ENCODE measurements at places on chromosomes 2 and 18.

- no peak for DNase-seq
These were observed 239.4 kb downstream of the CDH7 start for GRCh38 chr18:65990174-65990690.

DNA sequence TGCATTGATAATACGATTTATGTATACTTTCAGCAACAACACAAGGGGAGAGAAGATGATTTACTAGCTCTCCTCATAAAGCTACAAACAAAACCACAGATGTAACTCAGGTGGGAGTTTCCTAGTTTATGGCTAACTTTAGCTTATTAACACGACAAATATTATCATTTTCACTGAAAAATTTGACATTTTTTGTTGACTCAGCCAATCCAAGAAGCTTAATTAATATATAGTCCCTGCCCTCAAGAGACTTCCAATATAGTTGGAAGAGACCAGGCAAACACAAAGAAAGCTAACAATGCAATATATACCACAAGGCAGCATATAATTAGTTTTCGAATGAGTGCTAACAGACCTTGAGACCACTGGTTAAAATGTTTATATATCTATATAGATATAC, 775 bp downstream of the WDR12 start:
- no peak for DNase-seq

- DNase-seq, result no peak
These were observed 81.4 kb upstream of the ERBB4 start for GRCh38 chr2:212619954-212620353.

GRCh38 chr2:74347303-74347702, 4.1 kb upstream of the SLC4A5 start:
- DNase-seq, result no peak
